ENCODE measurements at places on chromosomes 6 and 20.

DNA sequence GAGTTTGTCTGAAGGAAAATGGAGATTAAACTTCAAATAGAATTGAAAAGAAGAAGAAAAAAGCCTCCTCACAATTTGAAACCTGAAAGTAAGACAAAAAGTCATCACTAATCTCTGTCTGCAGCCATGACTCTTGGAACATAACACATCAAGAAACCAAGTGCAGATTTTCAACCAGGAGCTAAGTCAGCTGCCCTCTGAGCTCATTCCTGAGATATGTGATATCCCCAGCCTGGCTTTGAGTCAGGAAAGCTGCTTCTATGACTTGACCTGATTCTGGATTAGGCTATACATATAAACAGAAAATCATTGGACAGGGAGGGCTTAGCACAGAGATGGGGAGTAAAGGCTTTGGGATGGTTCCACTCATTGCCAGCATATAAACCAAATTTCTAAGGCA, 891.4 kb downstream of the TFAP2A start:
- DNase-seq: no peak

DNA sequence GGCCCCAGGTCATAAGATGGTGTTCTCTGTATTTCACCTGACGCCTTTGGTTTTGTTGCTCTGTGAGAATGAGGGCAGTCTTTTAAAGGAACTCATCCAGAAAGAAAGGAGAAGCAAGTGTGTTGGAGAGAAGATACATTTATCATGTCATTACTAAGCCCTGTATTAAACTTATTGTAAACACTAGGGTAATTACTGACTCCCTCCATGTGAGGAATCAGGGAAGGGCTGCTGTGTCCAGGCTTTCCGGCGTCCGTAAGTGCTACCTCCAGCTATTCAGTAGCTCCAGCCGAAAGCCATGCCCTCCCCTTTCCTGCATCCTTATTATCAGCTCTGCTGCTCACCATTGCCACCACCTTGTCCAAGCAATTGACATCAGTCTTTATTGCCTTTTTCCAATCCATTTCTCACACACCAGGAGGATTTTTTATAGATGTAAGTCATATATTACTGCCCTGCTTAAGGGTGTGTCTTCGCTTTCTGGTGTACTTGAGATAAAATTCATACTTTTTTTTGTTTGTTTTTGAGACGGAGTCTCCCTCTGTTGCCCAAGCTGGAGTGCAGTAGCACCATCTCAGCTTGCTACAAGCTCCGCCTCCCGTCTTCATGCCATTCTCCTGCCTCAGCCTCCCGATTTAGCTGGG, 94.7 kb downstream of the RPP40 start:
- DNase-seq: no peak

DNA sequence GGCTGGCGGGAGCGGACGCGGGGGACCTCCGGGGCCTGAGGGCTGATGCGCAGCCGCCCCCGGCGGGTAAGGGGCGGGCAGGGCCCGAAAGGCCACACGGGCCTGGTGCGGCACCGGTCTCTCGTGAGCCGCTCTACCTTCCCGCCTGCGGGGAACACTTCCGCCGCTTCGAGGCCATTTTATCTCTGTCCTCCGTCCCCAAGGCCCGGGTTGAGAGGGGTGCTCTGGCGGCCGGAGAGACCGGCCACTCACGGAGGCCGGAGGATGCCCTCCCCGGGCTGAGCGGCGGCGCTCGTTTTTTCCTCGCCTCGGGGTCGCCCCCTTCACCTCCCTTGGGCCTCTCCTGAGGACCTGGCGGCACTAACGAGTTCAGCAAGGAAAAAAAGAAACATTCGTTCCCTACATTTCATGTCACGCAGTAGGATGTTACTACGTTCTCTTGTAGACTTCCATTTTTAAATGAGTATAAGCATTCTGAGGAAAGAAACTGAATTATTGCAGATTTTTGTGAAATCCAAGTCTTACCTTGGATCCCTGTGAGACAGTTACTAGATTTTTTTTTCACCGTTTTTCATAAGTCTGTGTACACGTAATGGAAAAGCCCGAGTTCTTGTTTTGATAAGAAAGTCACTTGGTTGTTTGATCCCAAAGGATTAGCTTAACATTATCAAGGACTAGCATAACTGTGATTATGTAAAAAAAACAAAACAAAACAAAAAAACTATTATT, 575 bp downstream of the WTAP start:
- no peak for DNase-seq

DNA sequence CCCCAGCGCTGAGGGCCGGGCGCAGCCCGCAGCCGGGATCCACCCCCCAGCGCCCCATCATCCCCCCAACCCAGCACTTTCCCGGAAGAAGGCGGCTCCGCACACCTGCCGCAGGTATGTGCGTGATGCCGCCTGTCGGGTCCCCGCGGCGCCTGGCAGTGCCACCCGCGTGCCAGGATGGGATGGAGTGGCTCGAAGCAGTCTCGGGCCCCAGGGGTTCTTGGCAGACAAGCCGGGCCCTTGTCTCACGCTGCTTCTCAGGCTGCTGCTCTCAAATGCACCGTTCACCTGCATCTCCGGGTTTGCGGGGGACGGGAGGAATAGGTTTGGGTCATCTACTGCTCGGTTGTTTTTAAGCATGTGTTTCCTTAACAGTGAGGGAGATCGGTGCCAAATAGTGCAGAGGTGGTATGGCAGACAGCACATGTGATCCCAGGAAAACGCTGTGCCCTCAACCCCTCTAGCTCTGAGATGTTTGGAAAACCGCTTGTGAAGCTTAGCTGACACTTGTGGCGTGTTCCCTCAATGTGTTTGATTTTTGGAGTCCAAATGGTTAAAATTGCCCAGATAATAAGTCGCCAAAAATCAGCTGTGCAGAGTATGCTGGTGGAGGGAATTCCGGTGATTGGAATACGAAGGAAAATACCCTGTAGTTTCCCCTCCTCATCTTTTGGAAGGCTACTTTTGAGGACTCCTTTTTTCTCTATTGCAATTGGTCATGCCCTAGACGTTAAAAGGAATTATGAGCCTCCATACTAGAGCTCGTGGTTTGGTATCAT, 926 bp downstream of the MYLIP start:
- peak; percentile 44 for DNase-seq

- peak; percentile 36 for DNase-seq
Observed at GRCh38 chr6:21595285-21596144, 2.0 kb downstream of the SOX4 start.

DNA sequence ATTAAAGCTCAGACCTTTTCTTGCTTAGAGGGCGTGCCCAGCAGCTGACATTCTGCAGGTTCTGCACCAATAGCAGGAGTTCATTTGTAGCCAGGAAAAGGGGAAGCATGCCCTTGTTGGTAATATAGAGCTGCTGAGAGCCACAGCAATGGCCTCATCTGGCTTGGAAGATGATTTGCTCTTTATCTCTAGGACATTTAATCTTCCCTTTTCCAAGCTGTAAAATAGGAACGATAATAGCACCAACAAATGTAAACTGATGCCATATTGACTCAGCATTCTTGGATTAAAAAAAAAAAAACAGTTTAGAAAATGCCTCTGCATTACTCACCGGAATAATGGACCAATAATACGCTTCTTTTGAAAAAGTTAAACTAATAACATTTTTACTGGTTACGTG, 93.4 kb upstream of the SLC2A12 start:
- no peak for DNase-seq

Data from CD4-positive, alpha-beta T cell treated with Interleukin-4 for 1 hour (primary cell).